NT2/D1 (cell line): ENCODE measurements at places on chromosomes 2 and 18.

DNA sequence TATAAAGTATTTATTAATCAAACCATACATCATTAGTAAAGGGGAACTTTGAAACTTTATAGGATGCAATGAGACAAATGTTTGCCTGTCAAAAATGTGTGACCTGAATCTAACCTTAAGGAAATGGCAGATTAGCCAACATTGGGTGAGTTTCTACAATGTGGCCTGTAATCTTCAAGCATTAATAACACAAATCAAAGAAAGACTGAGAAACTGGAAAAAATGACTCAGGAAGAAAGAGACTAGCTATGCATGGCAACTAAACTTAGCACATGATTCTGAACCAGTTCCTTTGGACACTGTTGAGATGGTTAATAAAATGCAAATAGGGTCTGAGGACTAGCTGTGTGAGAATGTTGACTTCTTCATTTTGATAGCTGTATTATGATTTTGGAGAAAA lies 628.6 kb upstream of the ID2 start:
- DNase-seq = no peak

GRCh38 chr2:236165842-236166795 lies 2.1 kb downstream of the GBX2 start:
- DNase-seq = no peak

GRCh38 chr2:56656826-56657225 lies 473.0 kb downstream of the CCDC85A start:
- DNase-seq = no peak

DNA sequence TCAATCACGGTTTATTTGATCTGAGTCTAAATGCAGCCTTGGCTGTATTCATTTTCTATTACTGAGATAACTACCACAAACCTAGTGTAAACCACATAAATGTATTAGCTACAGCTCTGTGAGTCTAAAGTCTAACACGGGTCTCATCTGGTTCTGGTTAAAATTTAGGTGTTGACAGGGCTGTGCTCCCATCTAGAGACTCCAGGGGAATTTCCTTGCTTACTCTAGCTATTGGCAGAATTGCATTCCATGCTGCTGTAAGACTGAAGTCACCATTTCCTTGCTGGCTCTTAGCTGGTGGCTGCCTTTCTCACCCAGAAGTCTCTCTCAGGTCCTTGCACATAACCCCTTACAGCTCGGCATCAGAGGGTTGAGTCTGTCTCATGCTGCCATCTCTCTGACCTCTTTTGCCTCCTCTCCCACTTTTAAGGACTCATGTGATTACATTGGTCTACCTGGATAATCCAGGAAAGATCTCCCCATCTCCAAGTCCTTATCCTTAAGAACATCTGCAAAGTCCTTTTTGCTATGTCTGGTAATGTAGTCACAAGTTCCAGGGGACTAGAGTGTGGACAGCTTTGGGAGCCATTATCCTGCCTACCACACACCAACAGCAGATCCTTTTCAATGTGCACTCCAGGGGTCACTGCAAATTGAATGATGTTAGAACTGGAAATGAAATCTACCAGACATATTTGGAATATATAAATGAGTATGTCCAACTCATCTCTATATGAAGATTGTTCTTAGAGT lies 207.0 kb upstream of the AGAP1 start:
- DNase-seq = no peak

DNA sequence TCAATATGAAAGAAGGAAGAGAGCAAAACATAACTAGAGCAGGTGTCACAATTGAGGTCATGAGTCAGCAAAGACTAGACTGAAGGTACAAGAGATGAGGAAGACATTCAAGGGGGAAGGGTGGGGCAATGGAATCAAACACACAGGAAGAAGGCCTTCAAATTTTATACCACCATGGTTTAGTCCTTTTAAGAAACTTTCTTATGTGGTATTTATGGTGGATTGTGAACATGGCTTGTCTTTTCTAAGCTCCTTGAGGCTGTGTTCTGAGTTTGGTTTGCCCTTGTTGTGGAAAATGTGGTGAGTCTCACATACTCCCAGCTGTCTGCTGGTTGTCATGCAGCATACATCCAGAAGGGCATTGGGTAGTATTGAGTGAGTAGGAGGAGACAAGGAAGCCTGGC lies 62.1 kb downstream of the NABP1 start:
- no peak for DNase-seq

GRCh38 chr2:3377279-3377611 lies 373 bp downstream of the EIPR1 start:
- DNase-seq = no peak

DNA sequence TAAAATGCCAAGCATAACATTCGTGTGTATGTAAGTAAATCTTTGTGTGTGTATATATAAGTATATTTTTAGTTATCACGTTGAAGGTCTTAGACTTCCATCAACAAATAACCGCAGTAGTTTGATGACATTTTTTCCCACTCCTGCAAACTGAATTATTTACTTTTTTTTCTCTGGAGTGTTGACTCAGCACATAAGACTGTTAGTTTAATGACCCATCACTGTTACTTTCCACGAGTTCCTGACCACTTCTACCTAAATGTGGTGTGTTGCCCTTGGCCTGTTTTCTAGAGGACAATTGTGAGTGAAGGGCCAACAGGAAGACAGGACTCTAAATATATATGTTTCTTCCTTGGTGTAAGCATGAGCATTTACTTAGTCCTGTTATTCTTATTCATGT lies 71.3 kb upstream of the TXNDC2 start:
- no peak for DNase-seq

GRCh38 chr2:8624855-8625398 lies 56.9 kb upstream of the ID2 start:
- no peak for DNase-seq

- no peak for DNase-seq
Observed at GRCh38 chr2:192026825-192027120, 168.0 kb downstream of the TMEFF2 start.

DNA sequence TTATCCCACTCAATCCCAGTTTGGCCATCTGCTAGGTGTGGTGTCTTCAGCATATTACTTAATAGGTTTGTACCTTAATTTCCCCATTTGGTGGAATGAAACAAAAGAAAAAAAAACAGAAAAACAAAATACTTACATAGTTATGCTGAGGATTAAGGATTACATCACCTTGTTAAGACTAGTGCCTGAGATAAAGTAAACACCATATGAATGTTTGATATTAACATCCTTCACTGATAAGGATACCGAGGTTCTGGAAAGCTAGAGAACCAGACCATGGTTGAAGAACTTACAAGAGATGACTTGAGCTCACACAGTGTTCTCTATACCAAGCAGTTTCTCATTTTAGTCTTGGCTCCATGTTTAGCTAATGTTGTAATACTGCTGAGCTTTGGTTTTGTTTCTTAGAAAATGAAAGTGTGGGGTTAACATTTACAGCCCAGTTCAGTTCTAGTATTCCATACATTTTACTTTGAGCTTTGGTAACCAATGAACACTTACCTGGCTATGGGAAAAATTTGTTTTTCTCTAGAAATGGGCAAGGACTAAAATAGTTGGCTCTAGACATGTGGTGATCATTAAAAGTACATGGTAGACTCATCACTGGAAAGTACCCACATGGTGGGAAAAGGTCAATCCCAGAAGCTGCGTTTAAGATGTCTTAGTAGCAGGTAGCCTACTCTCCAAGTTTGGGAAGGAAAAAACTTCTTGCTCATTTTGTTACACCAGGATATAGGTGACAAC lies 5.8 kb upstream of the GPD2 start:
- no peak for DNase-seq

DNA sequence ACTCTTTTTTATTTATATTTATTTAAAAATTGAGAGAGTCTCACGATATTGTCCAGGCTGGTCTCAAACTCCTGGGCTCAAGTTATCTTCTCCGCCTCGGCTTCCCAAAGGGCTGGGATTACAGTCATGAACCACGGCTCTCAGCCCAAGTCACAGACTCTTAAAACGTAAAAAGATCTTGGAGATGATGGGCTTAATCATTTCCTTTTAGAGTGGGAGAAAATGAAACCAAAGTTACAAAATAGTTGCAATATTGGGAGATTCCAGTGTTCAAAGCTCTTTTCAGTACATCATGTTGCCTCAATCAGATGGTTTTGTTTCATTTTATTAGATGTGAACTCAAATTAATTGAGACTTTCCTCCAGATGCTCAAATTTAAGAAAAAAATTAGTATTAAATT lies 151.4 kb upstream of the XPO1 start:
- no peak for DNase-seq

GRCh38 chr18:79782566-79783308 lies 15.0 kb upstream of the KCNG2 start:
- no peak for DNase-seq

- no peak for DNase-seq
Observed at GRCh38 chr2:47265751-47266231, 110.7 kb upstream of the STPG4 start.

- no peak for DNase-seq
Observed at GRCh38 chr2:44456946-44457345, 95.2 kb downstream of the CAMKMT start.

- DNase-seq = no peak
Observed at GRCh38 chr2:71850306-71850801, 297.3 kb downstream of the CYP26B1 start.

- no peak for DNase-seq
Observed at GRCh38 chr18:49096021-49096420, 145.3 kb upstream of the SMAD7 start.

DNA sequence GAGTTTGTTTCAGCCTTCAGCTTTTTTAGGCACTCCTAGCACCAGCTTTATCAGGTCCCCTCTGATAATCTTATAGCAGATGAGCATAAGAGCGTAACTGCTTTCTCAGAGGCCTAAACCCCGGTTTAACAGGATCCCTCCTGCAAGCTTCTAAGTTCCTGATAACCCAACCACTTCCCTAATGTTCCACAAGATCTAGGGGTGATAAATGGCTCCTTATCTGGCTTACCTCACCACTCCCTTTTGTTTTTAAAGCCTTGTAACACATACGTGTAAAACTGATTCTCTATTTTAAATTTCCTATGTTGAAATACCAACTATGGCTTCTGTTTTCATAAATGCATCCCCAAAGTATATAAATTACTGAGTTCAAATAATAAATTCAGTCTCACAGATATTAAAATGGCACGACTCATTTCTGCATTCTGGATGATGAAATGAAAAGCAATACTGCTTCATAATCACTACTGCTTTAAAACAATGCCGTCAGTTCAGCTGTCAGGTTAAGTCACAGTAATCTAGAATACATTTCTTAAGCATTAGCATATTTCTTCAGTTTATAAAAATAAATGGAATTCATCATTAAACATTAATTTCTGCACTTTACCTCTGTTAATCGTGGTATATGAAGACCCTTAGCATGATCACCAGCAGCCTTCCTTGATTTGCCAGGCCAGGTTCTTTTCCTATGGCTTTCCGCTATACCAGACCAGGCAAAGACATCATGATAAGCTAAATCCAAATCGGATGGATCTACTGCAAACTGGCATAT lies 126.3 kb downstream of the C2orf74 start:
- DNase-seq = no peak

DNA sequence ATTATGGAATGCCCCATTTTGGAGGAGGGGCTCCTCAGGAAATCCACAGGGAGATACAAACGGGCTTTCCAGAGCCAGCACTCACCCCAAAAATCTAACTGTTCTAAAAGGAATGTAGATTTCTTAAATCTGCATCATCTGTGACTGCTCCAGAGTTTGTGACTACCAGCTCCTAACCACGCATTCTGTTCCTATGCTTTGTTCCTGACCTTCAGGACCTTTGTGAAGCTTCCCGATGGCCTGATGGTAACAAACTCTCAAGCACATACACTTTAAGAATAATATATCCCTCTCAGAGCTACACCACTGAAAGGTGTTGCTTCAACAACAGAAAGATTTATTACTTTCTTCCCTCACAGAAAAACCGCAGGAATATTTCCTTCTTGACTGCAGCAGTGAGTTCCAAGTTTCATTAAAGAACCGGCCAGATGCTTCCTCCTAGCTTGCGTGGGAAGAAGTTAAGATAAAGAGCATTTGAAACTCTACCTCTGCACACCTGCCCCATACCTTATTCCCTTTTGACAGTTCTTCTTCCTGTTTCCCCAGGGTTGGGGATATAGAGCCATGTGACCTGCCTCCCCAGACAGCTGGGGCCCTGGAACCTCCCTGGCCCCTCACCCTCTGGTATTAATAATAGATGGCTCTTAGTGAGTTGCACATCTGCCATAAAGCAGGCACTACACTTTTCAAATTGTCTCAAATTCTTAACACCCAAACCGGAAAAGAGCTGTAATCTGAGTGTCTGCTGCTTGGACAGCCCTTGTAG lies 40.2 kb upstream of the EML4 start:
- no peak for DNase-seq

GRCh38 chr2:45755585-45756335 lies 104.3 kb downstream of the PRKCE start:
- peak; percentile 22 for DNase-seq

DNA sequence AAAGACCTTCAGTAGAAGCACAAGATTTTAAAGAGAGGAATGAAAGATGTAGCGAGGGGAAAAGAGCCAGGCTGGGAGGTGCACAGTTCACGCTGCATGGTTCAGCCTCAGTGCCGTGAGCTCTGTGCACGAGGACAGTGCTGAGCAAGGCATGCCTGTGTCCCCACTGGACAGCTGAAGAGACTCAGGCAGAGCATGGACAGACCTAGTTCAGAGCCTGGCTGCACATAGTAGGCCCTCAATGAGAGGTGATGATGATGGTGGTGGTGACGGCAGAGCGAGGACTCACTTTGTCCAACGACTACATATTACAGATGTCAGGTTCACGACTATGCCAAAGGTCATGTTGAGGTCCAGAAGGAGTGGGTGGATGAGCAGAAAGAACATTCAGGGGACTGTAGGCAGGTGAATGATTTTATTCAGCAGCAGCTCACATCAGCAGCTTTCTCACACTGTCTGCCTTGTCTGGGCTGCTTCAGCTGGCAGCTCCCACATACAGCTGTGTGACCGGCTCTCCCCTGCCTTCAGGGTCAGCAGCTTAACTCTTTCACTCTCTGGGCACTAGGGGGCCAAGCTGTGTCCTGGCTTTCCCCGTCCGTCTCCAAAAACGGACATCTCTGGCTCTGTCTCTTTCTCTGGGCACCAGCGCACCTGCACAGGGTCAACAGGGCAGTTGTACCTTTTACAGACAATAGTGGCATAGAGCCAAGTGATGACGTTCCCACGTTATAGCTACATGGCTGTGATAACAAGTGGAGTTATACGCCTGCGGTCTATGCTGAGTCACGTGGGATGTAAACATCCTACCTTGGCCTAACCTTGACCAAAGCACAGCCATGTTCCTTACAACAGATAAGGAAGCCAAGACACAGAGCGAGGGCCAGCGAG lies 128.8 kb upstream of the MSH6 start:
- no peak for DNase-seq

DNA sequence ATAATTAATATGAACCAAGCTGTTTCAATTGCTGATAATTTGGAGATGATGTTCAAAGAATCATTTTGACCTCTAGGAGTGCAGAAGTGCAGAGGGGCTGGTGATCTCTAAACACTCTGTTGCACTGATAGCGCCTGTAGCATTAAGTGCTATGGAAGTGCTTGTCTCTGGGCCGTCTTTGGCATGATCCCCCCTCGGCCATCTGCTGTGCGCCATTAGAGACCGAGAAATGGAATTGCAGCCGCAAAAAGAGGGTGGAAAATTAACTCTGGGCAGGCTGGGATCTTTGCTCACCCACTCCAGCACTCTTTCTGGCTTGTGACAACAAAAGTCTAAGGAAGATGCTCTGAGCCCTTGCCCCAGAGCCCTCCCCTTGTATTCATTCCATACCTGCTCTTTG lies 23.4 kb downstream of the AKAIN1 start:
- DNase-seq = no peak
